ENCODE measurements at places on chromosomes 4 and X.

- no peak for DNase-seq
Measured at GRCh38 chr4:115720611-115721010, 607.2 kb upstream of the NDST4 start.

DNA sequence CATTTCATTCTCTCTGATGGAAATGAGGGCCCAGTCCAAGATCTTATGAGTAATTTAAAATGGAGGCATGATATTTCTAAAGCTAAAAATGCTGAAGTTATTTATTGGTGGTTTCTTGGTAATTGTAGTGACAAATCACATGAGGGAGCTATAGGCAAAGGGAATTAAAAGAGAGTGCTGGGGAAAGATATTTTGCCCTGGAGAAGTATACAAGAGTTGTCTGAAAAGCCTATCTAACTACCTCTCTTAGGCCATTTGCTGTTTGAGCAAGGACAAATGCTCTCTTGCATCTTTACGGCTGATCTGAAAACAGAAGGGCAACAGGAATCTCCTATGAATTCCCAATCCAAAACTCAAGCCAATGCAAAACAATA lies 89.4 kb downstream of the FMR1NB start:
- no peak for DNase-seq

GRCh38 chr4:156420623-156421022 lies 467.0 kb upstream of the CTSO start:
- DNase-seq: no peak

- no peak for DNase-seq
Measured at GRCh38 chrX:148804579-148805355, 304.4 kb downstream of the AFF2 start.

GRCh38 chr4:168441412-168441811 lies 38.9 kb downstream of the DDX60L start:
- DNase-seq: no peak

- no peak for DNase-seq
Measured at GRCh38 chr4:16092682-16093319, 9.0 kb upstream of the PROM1 start.

GRCh38 chr4:128869776-128870509 lies 60.4 kb downstream of the JADE1 start:
- no peak for DNase-seq

GRCh38 chr4:176357359-176358082 lies 37.8 kb downstream of the SPCS3 start:
- DNase-seq: no peak

- DNase-seq: no peak
Measured at GRCh38 chr4:93981594-93981993, 153.0 kb downstream of the ATOH1 start.

DNA sequence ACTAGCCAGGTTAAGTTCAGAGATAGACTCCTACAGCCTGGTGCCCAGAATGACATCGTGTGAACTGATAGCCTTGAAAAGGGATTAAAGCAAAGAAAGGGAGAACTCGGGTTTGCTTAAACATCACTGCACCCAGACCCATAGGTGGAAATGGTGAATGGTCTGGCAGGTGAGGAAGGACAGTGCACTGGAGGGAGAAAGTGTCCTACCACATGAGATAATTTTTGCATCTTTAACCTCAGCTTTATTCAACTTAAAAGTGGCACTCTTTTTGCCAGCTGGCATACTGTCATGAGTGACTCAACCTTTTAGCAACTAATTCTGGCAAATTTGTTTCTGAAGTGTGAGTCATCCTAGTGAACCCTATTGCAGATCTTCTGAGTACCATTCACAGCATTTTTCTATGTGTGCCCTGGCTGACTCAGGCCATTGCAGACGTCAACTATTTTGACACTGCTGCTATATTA lies 53.0 kb upstream of the DAPP1 start:
- no peak for DNase-seq

- DNase-seq: no peak
Measured at GRCh38 chr4:26589705-26590104, 5.8 kb downstream of the TBC1D19 start.

DNA sequence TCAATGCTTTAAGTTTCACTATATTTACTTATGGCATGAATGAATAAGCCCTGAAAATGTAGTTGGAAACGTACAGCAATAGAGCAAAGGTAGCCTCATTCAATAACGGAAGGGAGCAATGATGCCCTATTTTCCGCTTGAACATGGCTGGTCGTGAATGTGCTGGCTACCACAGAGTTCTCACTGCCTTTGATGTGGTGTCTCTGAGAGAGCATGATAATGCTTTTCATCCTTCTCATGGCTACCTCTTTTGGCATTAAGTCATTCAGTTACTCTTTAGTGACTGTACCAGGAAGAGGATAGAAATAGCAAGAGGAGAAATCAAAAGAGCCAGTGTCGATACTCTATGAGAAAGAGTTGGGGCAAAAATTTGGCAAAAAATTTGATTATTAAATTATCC lies 308.0 kb downstream of the PPP3CA start:
- DNase-seq: peak; percentile 15

DNA sequence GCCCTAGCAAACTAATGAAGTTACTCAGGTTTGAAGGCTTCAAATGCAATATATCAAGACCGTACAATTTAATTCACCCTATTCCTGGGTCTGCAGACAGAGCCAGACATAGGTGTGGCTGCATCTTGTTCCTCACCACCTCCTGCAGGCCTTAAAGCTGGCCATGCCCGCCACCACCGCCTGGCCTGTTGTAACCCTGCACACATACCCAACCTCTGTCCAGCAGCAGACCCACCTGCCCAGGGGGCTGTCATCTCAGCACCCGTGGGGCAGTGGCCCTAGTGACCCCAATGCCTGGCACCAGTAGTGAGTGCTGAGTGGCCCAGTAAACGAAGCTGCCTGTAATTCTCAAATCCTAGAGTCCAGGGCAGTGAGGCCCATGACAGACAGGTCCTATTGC lies 40.7 kb downstream of the ZBTB49 start:
- no peak for DNase-seq

DNA sequence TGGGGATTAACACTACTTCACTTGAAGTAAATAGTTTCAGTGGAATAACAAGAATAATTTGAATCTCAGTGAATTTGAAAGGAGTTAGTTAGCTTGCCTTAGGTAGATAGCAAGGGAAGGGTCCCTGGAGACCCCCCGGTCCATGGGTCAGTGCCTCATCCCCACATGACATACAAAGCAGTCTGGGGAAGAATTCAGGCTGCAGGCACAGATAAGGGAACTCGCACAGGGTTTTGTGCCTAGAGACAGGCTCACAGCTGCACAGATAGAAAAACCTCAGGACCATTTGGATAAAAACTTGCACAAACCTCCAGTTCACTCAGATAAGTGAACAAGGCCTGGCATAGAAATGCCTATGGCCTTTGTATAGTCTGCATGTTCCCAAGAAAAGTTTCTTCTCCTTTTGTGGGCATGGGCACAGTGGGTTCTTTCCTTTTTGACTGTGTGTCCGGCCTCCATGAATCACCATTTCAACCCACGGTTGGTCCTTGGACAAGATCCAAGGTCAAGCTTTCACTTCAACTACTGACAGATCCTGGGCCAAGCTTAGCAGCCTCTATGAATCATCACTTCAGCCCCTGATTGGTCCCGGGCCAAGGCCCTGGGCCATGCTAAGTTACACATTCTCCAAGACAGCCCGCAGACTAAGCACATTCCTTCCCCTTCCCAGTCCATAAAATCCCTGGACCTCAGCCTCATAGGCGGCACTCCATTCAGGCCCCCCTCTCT lies 108.3 kb upstream of the KLHL4 start:
- DNase-seq: no peak

- DNase-seq: no peak
Measured at GRCh38 chrX:118062048-118062789, 54.4 kb downstream of the KLHL13 start.

- no peak for DNase-seq
Measured at GRCh38 chr4:158825433-158826036, 56.7 kb downstream of the FNIP2 start.

GRCh38 chrX:138484451-138484850 lies 227.1 kb downstream of the FGF13 start:
- no peak for DNase-seq

- no peak for DNase-seq
Measured at GRCh38 chr4:100841911-100842310, 324.1 kb upstream of the EMCN start.

DNA sequence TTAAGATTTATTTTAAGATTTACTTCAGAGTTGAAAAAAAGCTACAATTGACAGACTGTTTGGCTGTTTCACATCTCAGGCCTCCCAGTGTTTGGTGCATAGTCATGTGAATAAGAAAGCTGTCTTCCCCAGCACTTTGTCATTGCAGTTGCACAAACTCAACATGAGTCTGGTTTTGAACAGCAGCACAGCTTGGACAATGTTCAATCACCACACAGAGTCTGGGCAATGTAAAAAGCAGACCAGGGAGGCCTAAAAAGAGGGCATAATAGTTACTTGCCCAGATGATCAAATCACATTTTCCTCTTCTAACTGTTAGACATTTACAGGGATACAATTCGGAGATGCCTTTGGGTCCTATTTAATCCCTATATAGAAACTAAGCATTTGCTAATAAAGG lies 1055.0 kb downstream of the RPA4 start:
- no peak for DNase-seq

DNA sequence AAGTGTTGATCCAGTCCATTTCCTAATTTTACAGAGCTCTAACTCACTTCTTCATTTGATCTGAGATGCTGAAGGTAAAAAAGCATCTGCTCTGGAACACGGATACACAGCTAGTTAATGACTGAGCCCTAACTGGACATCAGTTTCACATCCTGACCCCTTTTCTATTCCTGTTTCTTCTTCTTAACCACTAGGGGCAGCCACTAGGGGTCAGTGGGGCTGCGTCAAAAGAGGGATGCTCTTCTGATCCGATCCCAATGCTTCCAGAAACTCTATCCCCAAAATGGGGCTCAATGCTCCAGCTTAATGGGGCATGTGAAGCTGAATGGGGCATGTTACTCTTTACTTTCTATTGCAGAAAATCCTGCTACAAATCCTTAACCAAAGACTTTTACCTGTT lies 33.4 kb upstream of the PHKA2 start:
- DNase-seq: no peak

DNA sequence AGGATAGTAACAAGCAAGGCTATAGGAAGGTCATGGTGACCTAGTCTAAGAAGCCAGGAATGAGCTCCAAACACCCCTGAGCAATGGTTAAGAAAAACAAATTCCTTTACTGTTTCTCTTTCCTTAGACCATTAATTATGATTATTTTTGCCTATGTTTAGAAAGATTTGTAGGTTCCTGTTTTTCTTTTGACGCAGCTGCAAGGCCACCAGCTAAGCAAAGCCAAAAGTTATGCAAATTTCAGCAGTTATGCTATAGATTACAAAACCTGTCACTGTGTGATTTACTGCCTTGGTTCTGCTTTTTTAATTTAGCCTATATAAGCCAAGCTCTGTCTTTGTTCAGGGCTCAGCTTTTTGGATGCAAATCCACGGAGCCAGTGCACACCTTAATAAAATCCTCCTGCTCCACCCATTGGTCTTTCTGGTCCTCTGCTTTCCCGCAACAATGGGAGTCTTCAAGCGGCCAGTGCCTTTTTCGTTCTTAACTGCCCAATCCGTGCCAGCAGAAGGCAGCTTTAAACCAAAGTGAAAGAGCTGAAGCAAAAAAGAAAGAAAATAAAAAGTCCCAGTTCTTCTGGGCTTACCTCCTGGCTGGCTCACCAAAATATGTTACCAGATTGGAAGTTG lies 1.4 kb upstream of the CEP135 start:
- no peak for DNase-seq

DNA sequence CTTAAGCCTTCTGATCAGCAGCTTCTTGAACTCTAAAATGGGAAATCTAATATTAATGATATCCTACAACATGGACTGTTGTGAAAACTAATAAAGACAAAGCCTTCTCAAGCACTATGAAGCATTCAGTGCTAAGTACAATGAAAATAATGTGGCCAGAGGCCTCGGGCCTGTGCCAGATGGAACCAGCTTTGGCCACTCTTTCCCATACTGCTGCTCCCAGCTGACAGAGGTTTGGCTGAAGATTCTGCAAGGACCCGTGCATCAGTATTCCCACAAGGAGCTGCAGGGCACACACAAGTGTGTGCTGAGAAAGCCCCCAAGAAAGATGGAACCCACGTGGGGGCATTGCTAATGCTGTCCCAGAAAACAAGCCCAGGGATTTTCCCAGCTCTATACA lies 60.5 kb upstream of the RPL34 start:
- DNase-seq: no peak

DNA sequence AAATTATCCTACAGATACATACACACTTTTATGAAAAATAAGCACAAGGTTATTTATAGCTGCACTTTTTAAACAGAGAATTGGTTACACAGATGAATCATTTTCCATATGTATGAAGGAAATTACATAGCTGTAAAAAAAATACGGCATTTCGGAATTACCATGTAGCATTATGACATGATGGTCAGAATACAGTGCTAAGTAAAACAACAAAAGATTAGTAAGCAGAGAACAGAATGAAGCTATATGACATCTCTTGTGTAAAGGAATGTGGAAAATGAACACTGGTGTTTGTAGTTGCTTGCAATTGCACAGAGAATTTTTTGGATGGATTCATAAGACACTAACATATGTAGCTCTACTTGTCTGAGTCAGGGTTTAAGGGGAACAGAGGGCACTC lies 1222.0 kb upstream of the PRKX start:
- no peak for DNase-seq

- no peak for DNase-seq
Measured at GRCh38 chr4:80705311-80705710, 325.2 kb upstream of the BMP3 start.

DNA sequence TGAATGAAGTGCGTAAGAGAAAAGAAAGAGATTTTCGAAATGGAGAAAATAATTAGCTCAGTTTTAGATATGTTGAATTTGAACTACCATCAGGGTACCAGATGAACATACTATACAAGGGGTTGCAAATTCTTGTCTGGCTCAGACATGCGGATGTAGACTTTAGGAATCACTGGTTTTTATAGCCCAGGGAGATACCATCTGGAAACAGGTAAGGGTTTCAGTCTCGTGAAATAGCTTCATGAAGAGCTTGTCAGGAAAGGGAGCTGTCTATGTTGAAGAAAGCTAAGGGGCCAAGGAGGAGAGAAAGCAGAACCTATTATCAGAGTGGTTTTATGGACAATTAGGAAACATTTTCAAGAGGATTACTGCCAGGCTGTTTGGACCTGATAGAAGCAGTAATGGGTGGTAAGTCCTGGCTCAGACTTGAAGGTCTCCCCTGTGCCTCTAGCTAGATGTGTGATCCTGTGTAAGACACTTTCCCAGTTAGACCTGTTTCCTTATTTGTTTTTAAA lies 6.7 kb downstream of the RAB9A start:
- no peak for DNase-seq

DNA sequence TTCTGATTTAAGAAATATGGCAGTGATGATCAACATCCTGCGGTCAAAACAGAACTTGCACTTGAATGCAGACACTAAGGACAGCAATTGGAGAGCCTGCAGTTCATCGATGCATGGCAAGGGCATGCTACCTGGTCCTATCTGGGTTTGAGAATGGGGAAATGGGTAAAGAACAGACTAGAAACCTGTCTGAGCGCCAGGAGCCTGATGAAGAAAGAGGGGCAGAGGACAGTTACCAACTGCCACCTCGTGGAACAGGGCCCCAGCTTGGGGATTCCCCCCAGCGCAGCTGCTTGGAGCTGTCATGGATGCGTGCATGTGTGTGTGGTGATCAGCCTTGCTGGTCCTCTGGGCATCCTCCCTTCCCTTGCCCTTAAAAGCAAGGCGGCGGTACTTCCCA lies 30.2 kb upstream of the NKRF start:
- DNase-seq: no peak
